Mammary epithelial cell (primary cell): ENCODE measurements at places on chromosomes 7 and 10. TPM values are rescaled to one million over a fixed set of nuclear protein-coding genes. Genes with fewer than 3 reads are reported as not detected.

AMZ1 gene
- total RNA-seq, result 0.50 TPM

PARD3 gene
- total RNA-seq, result 47.1 and 59.2 TPM in 2 replicates

CDHR3 gene
- 3.2 TPM for total RNA-seq

NIPSNAP2 gene
- total RNA-seq, result 56.5 and 68.3 TPM in 2 replicates

GHRHR gene
- not detected for total RNA-seq

MYH16 gene
- under 0.01 TPM for total RNA-seq

NUPR2 gene
- total RNA-seq, result 1.0 TPM

TRIM73 gene
- 2.9 and 3.9 TPM in 2 replicates for total RNA-seq

CPN1 gene
- not detected for total RNA-seq

FZD8 gene
- total RNA-seq, result 8.9 and 17.8 TPM in 2 replicates

HNRNPA2B1 gene
- 62.0 TPM for total RNA-seq

AGBL3 gene
- total RNA-seq, result 0.61 and 0.99 TPM in 2 replicates

SYNPO2L gene
- total RNA-seq, result not detected

CPA2 gene
- 0.17 TPM for total RNA-seq

DDX56 gene
- 85.8 and 97.3 TPM in 2 replicates for total RNA-seq

FBXW4 gene
- 39.5 and 52.3 TPM in 2 replicates for total RNA-seq

BCCIP gene
- total RNA-seq, result 74.3 and 74.4 TPM in 2 replicates

GIMAP2 gene
- total RNA-seq, result 1.4 TPM in 1 of 2 replicates, not detected in the other

FGF8 gene
- not detected for total RNA-seq

FKBP6 gene
- not detected in 2 replicates for total RNA-seq

ADAMTS14 gene
- total RNA-seq, result 0.50 TPM

PDE6C gene
- not detected for total RNA-seq

NUTM2A gene
- total RNA-seq, result 1.3 TPM

ETV1 gene
- total RNA-seq, result 10.7 TPM

HIPK2 gene
- total RNA-seq, result 58.3 and 61.1 TPM in 2 replicates

CPXM2 gene
- 0.83 TPM for total RNA-seq

KCNH2 gene
- not detected in 2 replicates for total RNA-seq

AMPH gene
- total RNA-seq, result not detected in 2 replicates

ZNF518A gene
- 20.3 TPM for total RNA-seq

SLC18A2 gene
- under 0.01 TPM for total RNA-seq

ZNF107 gene
- 4.6 and 6.4 TPM in 2 replicates for total RNA-seq

COL26A1 gene
- total RNA-seq, result not detected

CTAGE8 gene
- 4.5 TPM for total RNA-seq

ZC3HAV1L gene
- 7.6 and 9.9 TPM in 2 replicates for total RNA-seq
